ENCODE measurements at places on chromosomes 5 and 9.
A peak's percentile ranks its signal among the peaks of the same experiment; 100 is the strongest.

- no peak for DNase-seq
Observed at GRCh38 chr5:111739416-111739815, 17.6 kb downstream of the NREP start.

DNA sequence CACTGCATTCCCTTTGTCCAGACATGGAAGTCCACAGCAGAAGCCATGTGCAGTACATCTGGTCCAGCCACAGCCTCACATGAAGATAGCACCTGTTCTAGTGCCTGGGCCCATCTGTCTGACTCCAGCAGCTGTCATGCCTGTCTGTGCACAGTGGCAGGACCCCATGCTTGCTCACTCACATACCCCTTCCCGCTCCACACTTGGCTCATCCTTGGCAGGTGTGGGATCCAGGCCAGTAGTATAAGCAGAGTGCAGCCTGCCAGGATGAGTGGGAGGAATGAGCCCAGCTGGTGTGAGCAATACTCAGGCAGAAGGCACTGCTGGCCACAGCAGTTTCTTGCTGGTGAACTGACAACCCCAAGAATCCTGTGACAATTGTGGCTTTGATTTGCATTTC, 168.0 kb downstream of the PRDM9 start:
- DNase-seq = no peak

GRCh38 chr5:7961540-7961939, 92.6 kb downstream of the MTRR start:
- no peak for DNase-seq

GRCh38 chr9:9747787-9748186, 865.0 kb downstream of the PTPRD start:
- no peak for DNase-seq

GRCh38 chr9:82467436-82467835, 478.9 kb downstream of the SPATA31D1 start:
- no peak for DNase-seq

- DNase-seq = no peak
Observed at GRCh38 chr5:167843881-167844572, 447.4 kb upstream of the WWC1 start.

DNA sequence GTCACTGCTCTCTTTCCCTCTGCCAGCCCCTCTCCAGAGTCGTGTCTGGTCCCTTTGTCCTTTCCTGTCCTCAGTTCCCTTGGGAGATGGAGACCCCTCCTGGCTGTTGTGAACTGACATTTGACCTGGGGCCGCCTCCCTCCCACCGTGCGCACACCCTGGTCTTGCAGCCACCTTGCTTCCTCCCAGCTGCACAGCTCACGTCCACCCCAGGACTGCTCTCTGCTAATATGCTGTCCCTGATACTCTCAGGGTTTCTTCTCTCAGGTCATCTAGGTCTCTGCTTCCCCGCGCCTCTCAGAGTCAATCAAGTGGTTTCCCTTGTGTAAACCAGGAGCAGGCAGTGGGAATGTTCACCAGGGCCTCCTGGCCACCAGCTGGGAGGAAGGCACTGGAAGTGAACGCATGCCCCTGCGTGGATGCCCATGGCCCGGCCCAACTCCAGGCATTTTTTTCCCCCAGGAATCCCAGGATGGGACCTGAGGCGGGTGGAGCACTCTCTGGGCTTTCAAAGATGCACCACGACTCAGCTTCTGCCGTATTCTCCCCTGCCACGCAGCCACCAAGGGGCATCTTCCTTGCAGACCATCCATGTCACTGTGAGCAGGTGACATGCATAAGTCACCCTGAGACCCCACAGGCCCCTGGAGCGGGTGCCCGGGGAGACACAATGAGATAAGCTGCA, 142.4 kb downstream of the OLFM1 start:
- no peak for DNase-seq

DNA sequence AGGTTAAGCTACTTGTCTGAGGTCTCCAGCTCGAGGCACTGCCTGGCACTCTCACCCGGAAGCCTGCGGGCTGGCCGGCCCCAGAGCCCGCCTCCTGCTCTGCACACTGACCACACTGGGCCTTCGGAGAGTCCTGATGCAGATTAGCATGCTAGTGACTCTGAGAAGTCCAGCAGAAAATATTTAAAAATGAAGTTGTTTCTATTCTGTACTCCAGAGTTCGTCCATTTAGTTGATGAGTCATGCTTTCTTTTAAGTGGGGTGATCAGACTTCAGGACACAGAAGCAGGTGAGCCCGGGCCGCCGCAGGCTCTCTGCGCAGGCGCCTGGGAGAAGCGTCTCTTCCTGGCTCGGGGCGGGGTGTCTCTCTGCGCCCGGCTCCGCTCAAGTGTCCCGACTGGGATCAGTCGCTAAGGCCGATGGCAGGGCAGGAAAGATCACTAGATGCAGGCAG, 32.5 kb downstream of the FAM240B start:
- no peak for DNase-seq

- peak; percentile 27 for DNase-seq
Observed at GRCh38 chr9:96478829-96479371, 28.9 kb downstream of the HABP4 start.

- no peak for DNase-seq
Observed at GRCh38 chr9:96177719-96178028, 124.3 kb downstream of the HSD17B3 start.

DNA sequence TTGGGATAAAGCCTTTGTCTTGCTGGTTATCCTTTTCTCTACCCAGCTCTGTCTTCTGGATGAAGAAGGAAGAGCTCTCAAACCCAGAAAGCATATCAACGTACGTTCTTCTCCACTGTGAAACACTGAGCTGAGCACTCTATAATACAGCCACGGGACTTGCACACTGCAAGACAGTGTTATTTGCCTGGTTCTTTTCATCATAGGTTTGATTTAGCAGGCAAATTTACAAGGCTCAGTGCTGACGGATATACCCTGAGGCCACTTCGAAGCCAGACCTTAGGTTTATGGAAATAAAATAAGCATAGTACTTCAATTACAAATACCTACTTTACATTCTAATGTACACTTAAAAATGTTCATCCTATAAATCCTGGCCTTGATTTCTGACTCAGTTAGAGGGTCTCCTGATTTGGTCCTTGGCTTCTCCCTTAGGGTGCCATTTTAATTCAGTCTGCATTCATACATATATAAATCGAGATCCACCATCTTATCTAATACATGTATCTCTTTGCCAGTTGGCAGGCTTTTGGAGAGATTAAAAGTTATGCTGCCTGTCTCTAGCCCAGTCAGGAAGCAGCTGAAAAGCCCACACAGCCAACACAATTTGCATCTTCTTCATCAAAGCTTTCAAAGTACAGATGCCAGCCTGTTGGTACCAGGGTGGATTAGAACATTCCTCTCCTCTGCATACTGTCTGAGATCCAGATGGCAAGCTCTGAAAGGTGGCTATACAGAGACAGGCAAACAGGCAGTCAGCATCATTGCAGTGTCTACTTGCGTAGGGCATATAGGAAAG, 194.4 kb downstream of the DEPDC1B start:
- DNase-seq = no peak

DNA sequence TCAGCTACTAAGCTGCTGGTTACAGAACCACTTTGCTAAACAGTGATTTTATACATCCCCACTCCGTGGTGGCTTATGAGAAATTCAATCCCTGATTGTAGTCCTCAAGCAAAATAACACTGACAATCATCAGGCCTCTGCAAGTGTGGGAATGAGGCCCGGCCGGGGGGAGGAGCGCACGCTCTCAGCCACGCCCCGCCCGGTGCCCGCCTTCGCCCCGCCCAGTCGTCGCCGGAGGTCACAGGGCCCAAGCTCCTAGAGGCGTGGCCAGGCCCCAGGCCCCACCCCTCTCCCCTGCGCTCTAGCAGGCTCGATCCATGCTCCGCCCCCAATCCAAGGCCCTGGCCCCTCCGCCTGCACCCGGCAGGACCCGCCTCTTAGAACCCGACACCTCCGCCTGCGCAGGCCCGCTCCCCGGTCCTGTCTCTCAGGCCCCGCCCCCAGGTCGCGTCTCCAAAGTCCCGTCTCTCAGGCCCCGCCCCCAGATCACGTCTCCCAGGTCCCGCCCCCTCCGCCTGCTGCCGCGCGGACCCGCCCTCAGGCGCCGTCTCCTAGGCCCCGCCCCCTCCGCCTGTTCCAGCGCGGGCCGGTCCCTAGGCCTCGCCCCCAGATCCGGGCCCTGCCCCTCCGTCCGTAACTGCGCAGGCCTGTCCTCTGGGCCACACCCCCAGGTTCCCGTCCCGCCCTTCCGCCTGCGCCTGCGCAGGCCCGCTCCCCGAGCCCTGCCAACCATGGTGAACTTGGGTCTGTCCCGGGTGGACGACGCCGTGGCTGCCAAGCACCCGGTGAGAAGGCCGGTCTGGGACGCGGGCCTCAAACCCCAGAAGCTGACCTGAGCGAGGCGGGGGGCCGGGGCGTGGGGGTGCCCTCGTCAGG, at the start of gene TMEM141:
TMEM141 (plus strand) TSS at position 705 of the 876 bp plus-strand sequence; CDS start at position 732, 27 bp downstream.
- peak; percentile 100 for DNase-seq

DNA sequence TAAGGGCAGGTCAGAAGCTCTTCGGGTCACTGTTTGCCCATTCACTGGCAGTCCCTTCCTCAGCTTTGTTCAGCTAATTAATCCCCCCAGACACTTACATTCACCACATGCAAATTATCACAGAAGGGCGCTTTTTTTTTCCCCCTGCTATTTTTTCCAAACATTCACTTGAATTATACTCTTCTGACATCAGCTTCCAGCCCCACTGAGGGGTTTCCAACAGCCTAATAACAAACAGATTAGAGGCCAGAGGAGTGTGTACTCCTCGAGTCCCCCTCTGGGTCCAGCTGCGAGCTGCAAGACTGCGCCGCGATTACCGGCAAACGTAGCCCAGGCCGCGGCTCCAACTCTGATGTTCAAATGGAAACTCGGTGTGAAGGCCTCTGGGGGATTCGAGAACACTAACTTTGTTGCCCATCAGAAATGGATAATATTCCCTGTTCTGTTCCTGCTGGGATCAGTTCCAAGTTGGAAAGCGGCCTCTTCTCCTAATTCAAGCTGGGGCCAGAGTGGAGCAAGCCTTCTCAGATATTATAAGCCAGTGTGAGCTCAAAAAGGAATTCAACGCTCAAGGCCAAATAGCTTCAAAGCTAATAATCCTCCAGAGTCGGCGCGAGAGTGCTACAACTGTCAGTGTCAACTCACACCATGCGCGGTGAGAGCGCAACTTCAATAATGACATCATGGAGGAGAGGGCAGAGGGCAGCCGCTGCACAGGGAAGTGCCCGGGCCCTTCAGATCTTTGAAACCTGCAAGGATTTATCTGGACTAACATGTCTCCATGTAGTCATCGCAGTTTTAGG, 560.8 kb downstream of the BNC2 start:
- no peak for DNase-seq

GRCh38 chr9:107489144-107489673, 360 bp downstream of the KLF4 start:
- no peak for DNase-seq

GRCh38 chr9:16344343-16344742, 526.1 kb downstream of the BNC2 start:
- DNase-seq = no peak

DNA sequence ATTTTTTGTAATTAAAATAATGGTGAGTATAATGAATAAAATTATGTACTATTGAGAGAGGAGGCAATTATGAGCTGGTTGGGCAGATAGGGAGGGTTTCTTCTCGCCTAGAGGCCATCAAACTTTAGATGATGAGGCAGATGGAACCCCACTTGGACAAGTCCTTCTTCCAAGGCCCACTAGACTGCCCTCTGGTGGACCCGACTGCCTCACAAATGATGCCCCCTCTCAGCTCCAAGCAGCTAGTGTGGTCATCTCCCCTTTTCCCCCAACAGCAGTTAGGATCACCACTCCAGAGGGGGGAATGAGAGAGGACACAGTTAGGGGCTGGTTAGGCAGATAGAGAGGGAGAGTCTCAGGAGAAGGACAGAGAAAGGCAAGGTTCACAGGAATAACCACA, 348.0 kb upstream of the CDH18 start:
- DNase-seq = no peak
